ENCODE measurements at places on chromosomes 12 and 14. TPM values are rescaled to one million over a fixed set of nuclear protein-coding genes. Genes with fewer than 3 reads are reported as not detected.

Gene SLCO1B1
- not detected for polyA plus RNA-seq

Gene FAM90A1
- 0.25 TPM for polyA plus RNA-seq

Gene KCNK10
- polyA plus RNA-seq, result 0.05 TPM

Gene GALNT9
- not detected for polyA plus RNA-seq

Gene AQP2
- polyA plus RNA-seq, result not detected

Gene MUCL1
- polyA plus RNA-seq, result not detected

Gene ADAM21
- polyA plus RNA-seq, result not detected

Gene KRT6C
- not detected for polyA plus RNA-seq

Gene NXPH4
- polyA plus RNA-seq, result not detected

Gene HOXC12
- not detected for polyA plus RNA-seq

Gene NOXRED1
- polyA plus RNA-seq, result not detected

Gene PRB4
- not detected for polyA plus RNA-seq

Gene MMP19
- polyA plus RNA-seq, result 0.81 TPM

Gene OASL
- 13.4 TPM for polyA plus RNA-seq

Gene HAL
- polyA plus RNA-seq, result 22.3 TPM

- no peak for DNase-seq
Observed at GRCh38 chr14:53140585-53140984, 12.5 kb downstream of the DDHD1 start.

DNA sequence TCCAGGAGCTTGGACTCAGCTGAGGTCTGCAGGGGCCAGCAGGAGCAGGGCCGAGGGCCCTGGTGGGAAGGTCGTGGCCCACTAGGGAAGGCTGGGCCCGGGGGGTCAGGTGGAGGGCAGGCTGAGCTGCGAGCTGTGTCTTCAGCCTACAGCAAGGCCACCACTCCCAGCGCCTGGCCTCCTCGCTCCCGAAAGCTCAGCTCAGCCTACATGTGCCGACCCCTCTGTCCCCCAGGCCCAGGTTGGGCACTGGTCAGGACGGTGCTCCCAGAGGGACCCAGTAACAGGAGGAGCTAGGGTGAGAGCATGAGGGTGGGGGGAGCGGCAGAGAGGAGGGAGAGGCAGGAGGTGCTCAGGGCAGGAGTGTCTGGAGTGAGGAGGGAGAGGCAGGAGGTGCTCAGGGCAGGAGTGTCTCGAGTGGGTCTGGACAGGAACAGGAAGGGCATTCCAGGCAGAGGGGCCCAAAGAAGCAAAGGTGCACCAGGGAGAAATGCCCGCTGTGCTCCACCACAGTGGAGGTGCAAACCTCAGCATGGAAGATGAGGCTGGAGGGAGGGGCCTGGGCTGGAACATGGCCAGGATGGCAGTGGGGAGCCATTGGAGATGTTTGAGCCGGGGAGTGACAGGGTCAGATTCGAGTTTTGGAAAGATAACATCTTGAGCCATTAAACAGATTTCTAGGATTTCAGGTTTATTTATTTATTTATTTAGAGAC, 29.1 kb upstream of the GPR132 start:
- no peak for DNase-seq

- no peak for DNase-seq
Observed at GRCh38 chr12:71797531-71797930, 42.0 kb upstream of the TBC1D15 start.

DNA sequence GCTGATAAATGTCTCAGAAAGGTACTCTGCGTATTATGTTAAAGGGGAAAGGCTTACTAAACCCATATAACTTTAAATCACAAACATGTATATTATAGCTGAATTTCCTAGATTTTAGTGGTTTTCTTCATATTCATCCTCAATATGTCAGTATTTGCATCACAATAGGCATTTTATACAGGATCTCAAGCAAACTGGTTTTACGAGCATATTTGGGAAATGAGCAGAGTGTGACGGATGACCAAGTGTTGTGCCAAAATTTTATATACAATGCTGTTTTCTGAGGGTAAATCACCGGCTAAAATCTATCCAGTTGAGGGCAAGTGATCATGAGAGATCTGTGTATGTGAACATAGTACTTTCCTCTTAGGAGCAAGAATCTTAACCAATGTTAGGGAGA, 8.4 kb downstream of the CPM start:
- no peak for DNase-seq

DNA sequence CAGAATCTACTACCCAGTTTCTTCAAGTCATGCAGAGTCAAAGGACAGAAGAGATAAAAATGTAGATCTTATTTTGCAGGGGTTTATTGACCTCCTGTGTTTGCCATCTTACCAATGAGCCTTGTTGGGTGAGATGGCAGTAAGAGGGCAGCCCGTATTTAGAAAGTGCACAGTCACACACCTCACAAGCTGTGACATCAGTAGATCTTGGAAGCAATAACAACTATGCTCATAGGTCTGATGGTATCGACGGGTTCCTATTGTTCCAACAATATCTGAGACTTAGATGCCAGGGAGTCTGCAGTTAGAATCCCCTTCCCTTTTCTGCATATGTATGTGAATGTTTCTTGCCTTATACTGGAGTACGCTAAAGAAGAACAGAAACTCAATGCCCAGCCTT, 189.0 kb upstream of the DYRK2 start:
- no peak for DNase-seq

DNA sequence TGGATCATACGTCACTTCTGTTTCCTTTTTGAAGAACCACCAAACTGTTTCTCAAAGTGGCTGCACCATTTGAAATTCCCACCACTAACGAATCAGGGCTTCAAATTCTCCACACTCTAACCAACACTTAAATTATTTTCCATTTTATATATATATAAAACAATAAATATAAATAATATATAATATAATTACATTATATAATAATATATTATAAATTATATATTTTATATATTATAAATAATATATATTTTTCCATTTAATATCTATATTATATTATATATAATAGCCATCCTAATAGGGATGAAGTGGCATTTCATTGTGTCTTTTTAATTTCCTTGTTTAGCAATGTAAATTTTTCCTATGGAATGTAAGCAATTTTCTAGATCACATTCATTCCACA, 24.6 kb upstream of the CIT start:
- DNase-seq, result no peak

DNA sequence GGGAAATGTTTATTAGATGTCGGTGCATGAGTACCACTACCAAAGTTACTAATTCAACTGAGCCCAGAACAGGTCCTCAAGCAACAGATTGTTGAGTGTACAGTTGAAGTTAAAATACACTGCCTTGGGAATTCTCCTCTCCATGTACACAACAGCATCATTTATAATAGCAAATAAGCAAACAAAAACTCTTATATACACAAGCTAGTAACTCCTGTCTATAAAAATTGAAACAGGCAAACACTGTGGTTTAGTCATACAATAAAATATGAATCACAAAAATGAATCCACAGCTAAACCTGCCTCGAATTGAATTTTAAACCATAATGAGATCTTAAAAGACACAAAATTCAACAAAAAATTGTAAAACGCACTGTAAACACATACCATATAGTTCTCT, 681.1 kb downstream of the C12orf50 start:
- no peak for DNase-seq

DNA sequence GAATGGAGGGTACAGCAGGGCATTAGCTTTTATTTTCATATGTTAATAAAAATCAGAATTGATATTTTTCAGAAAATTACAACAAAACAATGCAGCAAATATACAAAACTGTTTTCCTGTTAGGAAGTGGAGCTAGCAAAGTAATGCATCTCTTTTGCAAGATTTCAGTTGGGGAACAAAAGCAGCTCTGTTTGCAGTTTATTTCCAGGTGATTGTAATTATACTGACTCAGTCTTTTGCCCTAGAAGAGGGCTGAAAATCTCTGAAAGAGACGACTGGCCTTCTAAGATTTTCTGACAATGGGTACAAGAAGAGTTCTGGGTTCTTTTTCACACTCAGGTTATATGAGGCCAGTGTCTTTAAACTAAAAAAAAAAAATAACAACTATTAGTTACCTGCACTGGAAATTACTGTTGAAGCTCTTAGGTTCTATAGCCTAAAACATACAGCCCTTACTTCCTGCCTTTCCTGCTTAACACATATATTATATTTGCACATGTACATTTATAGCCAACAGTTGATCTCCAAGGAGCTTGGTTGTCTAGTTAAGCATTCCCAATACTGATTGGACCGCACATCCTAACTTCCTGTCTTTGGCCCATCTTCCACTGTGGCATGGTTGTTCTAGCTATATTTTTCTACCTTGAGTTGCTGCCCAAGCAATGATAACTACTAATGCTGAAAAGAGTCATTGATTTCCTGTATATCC, 199.1 kb upstream of the KRR1 start:
- DNase-seq, result no peak

GRCh38 chr14:78286210-78286609, 116.0 kb downstream of the NRXN3 start:
- no peak for DNase-seq

GRCh38 chr12:72369423-72369959, 97.3 kb downstream of the TRHDE start:
- DNase-seq, result no peak

- DNase-seq, result no peak
Observed at GRCh38 chr12:92098594-92099380, 46.9 kb downstream of the BTG1 start.

- DNase-seq, result no peak
Observed at GRCh38 chr12:72102150-72102549, 163.5 kb downstream of the TPH2 start.

GRCh38 chr12:113221997-113222729, 899 bp downstream of the TPCN1 start:
- DNase-seq, result peak; percentile 32

GRCh38 chr12:101204602-101205304, 5.3 kb downstream of the SLC5A8 start:
- DNase-seq, result no peak

GRCh38 chr12:2633825-2634200, 161.0 kb upstream of the FKBP4 start:
- DNase-seq, result no peak

DNA sequence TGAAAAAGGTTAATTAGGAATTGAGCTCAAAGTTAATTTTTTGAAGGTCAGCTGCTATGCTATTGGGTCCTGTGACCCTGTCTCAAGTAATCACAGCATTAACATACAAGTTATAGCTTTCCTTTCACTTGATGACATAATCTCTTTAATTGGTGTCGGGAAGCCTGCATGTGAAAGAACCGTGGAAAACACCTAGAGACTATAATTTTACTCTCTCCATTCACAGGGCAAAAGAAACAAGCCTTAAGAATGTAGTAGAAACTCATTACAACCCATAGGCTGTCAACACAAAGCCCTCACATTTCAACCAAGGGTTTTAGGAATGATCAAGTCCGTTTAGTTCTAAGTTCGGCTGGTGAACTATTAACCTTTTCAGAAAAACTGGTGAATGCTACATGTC, 104.4 kb downstream of the PPM1A start:
- no peak for DNase-seq

DNA sequence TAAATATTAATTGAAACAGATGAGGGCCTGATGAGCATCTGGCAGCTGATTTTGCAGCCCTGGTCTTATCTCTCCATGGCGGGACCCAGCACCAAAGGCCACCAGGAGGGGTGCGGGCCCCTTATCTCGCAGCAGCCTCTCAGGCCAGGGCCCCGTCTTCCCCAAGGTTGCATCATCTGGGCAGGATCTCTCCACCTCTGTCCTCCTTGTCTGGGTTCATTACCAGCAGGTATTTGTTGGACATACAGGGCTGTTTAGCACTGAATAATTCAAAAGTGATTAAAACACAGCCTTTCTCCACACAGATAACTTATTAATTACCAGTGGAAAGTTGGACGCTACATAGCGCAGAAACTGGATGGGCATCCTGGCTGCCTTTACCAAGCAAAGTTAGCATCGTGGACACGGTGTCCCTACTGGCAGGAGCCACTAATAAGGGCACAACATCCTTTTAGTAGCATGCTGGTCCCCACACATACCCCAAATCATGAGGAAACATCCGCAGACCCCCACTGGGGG, 25.8 kb downstream of the TMEM120B start:
- DNase-seq, result no peak

DNA sequence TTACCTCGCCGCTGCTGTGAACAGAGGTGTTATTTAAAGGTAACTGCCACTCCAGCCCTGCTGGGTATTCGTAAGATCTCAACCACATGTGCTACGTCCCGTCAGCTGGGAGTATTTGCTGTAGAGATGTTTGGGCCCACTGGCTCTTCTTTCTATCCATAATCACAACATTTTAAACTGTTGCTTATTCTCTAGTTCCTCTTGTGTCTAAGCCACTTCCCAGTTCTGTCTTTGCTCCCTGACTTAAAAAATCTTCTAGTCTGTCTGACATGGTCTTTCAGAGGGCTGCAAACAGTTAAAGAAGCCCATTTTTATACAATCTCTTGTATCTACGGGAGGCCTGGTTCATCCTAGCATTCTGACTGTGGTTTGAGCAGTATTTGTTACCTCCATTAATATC, 33.2 kb upstream of the HELB start:
- no peak for DNase-seq

DNA sequence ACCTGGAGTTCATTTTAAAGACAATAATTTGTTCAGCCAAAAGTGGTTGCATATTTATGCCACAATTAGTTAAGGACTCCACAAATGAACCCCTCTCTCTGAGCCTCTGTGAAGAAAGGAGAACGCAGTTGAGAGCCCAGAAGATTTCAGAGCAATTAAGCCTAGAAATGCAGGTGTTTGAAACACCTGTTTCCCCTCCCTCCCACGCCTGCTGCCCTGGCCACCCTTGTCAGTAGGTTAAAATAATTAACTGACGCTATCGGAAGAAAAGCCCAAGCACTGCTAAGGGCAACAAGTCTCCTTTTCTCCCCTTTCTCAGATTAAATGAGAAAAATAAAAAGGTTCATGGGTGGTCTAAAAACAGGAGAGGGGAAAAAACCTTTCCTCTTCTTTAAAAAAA, 99.2 kb downstream of the PPM1A start:
- DNase-seq, result no peak

DNA sequence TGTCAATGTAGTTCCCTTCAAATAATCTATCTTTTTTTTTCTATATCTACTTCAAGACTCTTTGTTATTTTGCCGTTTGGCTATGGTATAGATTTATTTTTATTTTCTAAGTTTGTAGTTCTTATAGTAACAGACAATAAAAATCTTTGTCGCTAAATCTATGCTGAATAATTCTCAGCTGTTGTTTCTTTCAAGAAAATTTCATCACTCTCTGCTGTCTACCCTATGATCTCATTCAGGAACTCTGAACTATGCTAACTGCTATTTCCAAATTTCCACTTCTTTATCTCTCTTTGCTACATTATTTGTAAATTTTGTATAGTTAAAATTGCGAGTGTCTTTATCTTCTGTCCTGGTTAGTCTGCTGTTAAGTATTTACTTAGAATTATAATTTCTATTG, 353.6 kb downstream of the LRFN5 start:
- DNase-seq, result no peak

DNA sequence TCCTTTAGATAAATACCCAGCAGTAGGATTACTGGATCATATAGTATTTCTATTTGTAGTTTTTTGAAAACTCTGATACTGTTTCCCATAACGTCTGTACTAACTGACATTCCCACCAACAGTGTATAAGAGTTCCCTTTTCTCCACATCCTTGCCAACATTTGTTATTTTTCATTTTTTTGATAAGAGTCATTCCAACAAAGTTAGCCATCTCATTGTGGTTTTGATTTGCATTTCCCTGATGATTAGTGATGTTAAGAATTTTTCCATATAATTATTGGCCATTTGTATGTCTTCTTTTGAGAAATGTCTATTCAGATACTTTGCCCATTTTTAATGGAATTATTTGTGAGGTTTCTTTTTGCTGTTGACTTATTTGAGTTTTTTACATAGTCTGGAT, 486.0 kb downstream of the FLRT2 start:
- no peak for DNase-seq

GRCh38 chr12:131189781-131190180, 236.1 kb downstream of the ADGRD1 start:
- DNase-seq, result no peak

All from CD14-positive monocyte (primary cell).